HepG2 (cell line): ENCODE measurements at places on chromosomes 3 and 15.
A peak's percentile ranks its signal among the peaks of the same experiment; 100 is the strongest.

GRCh38 chr3:63998852-63999754, 24.2 kb downstream of the PSMD6 start:
- no peak for DNase-seq

DNA sequence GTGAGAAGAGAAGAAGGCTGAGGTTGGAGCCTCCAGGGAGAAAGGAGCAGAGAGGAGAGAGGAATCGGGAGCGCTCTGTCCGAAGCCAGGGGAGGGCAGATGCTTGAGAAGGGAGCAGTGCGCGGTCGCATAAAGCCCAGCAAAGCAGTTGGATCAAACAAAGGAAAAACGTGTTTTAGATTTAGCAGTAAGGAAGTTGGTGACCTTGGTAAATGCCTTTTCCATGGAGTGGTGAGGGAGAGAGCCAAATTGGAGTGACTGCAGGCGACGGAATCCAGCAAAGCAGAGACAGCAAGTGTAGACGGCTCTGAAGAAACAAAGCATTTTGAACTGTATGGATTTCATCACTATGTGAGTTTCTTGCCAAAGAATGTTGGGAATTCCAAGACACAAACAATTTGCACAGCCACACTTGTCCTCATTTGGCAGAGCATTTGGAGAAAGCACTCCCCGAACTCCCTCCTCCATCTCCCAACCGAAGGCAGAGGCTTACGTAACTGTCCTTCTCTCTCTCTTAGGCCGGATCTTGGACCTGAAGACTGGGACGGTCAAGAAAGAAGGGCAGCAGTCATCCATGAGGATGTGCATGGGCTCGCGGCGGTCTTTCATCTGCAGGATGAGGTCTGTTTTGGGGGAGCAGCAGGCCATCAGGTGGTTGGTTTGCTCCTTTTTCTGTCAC, 103.6 kb downstream of the ARNT2 start:
- no peak for DNase-seq

GRCh38 chr3:129121016-129121791, 400 bp downstream of the RAB43 start:
- no peak for DNase-seq

- DNase-seq: no peak
Measured at GRCh38 chr3:129410971-129411370, 17.5 kb downstream of the EFCAB12 start.

GRCh38 chr15:63519548-63520178, 15.3 kb downstream of the USP3 start:
- no peak for DNase-seq

DNA sequence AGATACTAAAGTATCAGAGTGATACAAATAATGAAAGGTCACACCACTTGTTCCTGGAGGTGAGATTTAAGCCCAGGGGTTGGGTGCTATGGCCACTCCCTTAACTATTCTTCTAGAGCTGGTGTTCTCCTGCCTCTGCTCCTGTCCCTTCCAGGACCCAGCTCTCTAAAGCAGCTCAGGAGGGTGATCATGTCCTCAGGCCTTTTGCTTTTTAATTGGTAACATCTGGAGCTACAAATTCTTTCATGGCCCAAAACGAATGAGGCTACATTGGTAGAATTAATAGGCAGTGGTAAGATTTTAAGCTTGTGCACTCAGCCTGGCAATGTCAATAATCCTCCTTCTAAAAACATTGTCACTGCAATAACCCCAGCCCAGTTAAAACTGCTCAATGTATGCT, 38.2 kb upstream of the CNOT10 start:
- no peak for DNase-seq

DNA sequence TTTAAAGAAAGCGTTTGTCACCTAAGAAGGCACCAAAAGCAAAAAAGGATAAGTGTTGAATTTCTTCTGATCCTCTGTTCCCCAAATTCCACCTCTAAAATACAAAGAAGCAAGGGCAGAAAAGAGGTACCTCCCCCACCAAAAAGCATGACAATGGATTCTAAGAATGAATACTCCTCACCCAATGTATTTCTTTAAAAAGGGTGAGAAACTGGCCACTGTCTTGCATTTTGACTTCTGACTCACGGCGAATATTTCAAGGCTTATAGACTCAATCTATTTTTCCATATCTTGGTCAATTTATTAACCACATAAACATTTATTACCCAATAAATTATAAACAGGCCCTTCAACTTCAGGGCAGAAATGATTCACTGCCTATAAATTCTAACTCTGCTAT, 131.1 kb downstream of the NR1I2 start:
- no peak for DNase-seq

DNA sequence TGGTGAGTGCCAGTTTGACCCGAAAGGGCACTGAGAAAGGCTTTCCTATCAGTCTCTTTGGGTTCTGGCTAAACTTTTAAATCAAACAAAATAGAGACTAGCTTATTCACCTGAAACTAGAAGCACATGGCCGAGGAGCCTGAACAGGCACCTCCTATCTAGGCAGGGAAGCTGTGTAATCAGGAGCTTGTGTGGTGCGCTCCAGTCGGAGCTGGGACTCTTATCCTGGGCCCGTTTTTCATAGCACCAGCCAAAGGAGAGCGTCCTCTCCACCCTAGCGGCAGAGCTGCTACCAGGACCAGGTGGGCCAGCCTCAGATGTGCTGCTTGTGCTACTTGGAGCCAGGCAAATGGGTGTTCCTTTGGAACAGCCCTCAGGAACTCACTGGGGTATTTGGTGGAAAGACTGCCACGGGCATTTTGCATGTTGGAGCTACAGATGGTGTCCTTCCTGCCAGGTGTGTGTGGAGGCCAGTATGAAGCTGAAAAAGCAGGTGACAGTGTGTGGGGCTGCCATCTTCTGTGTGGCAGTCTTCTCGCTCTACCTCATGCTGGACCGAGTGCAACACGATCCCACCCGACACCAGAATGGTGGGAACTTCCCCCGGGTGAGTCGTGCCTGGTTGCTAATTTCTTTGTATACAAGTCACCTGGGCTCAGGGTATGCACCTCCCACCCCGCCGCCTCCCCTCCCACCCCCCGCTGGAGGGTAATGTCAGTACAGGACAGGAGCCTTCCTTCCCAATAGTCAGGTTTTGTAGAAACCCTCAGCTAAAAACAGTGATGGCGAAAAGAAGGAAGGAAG, 833 bp downstream of the MAN2A2 start:
- DNase-seq: peak; percentile 64

- no peak for DNase-seq
Measured at GRCh38 chr3:48830715-48831114, 17.0 kb downstream of the PRKAR2A start.

- no peak for DNase-seq
Measured at GRCh38 chr3:114093016-114093380, 36.5 kb downstream of the QTRT2 start.

- no peak for DNase-seq
Measured at GRCh38 chr15:77696871-77697270, 64.2 kb upstream of the LINGO1 start.

DNA sequence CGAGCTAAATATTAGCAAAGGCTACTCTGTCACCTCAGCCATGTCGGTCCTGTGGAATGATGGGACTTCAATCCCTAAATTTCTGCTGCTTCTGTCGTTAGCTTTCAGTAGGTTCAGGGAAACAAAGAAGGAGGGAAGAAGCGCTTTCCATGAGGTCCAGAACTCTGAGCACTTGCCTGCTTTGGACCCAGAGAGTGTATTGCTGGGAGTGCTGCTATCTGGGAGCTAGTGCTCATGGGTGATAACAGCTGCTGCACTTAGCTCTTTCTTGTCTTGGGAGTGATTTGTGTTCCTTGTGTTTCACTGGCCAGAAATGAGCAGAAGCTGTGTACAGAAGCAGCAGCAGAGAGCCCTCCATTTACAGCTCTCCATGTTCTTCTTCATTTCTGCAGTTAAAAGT, 369.8 kb downstream of the DIPK2A start:
- no peak for DNase-seq

DNA sequence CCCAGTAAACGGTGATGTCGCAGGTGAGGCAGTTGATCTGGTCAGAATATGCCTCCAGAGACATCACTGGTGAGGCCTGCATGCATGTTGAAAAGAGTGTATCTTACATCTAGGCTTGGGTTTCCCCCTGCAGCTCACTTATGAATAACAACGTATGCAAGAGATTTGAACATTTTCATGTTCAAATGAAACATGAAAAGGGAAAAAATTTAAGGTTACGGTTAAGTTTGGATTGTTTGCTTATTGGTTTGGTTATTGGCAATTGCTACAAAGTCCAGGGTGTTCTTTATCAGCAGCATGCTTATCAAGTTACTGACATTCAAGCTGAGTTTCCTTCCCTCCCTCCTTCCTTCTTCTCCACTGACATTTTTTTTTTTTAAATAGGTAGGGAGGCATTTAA, 123.2 kb downstream of the IGF1R start:
- DNase-seq: no peak

DNA sequence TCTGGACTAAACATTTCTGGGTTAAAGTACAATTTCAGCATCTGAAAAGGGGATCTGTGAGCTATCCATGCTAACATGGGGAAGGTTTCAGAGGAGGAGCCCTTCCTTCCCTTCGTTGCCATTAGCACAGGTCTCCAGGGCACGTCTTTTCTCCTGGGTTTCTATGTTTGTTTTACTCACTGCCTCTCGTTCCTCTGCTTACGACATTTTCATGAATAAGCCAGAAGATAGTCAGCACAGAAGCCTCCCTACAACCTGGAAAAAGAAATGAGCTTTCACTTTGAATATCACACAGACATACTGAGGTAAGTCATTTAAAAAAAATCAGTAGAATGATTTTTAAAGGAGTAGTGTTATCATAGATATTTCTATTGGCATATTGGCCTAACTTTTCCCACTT, 117.2 kb upstream of the KCNMB2 start:
- DNase-seq: no peak

DNA sequence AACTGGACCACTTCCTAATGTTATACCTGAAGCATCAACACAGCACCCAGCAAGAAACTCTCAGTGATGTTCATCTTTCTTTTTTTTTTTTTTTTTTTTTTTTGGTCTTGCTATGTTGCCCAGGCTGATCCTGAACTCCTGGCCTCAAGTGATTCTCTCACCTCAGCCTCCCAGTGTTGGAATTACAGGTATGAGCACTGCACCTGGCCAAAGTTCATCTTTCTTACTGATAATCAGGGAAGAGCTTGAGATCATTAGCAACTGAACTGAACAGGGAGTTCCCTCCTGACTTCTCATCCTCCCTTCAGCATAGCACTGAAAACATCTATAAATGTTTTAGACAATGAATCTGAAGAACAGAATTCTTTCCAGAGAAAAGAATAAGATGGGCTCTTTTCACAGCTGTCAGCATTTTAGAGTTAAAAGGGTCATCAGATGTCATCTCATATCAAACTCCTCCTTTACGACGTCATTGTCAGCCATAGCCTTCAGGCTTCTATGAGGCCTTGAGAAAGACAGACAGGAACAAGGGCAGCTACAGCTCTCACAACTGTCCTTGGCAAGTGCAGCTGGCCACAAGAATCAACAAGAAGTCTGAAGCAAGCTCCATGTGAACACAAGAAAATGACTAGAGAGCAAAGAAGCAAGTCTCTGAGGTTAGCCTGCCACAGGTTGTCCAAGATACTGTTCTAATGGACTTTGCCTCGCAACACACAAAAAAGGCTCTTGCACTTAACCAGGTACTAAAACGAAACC, 33.8 kb downstream of the SCAP start:
- peak; percentile 63 for DNase-seq

GRCh38 chr3:180492047-180492446, 109.9 kb upstream of the TTC14 start:
- DNase-seq: no peak

GRCh38 chr15:70329179-70329578, 231.5 kb upstream of the TLE3 start:
- DNase-seq: no peak

- no peak for DNase-seq
Measured at GRCh38 chr15:92839696-92840095, 60.4 kb upstream of the CHD2 start.

DNA sequence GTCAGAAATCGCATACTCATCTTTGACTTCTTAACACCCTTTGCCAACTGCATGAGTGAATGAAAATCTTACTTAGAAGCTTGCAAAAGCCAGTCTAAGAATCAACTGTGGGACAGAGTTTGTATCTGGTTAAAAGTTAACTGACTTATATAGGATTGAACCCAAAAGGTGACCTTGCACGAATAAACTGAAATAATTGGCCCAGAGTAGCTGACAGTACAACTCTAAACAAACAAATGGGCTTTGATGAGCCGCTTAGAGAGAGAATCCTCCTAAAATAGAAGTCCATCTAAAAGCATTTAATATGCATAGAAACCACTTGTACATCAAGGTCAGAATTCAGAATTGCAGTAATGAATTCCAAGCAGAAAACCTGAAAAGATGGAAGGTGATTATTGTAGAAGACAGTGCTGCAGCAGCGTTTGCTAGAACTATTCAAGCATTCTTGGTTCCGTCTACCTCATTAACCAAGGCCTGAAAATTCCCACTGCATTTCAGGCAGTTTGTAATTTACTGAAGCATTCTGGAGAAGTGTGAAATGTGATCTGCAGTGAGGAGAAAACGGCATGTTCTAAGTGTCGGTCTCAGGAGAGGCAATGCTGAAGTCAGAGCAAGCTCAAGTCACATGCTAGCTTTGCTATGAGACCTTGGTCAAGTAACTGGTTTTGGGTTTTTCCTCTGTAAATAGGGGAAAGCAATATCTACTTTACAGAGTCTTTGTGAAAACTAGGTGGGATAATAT, 103.7 kb downstream of the CADPS start:
- DNase-seq: peak; percentile 35

DNA sequence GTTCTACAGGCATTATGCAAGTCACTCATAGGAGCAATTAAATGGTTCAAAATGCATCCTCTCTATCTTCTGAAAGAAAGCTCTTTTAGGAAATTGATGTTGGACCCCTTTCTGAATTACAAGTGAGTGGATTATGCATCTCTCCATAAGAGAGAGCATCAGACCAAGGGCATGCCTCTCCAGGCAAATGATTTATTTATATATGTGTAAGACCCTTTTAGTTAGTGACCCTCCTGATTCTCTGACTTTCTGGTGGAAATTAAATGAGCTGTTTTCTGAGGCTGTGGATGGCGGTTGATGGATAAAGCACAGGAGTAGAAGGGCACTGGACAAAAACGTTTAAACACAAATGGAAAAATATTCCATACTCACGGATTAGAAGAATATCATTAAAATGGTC, 62.6 kb downstream of the CADPS start:
- DNase-seq: no peak

DNA sequence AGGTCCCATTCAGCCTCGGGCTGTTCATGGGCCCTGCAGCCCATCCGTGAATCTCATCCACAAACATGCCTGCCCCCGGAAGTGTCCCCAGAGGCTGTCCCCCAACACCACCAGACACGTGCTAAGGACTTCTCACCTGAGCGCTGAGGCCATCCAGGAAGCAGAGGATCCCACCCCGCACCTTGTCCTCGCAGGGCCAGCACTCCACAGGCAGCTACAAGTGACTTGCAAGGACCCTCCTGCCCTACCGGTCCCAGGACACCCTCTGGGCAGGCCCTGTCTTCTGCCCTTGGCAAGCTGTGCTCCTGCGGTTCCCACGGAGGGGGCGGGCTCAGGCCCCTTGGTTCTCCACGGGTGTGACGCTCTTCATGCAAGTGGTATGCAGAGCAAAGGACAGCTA, 146.0 kb downstream of the NUP210 start:
- DNase-seq: no peak
